ENCODE measurements at places on chromosomes 7 and 10.
A peak's percentile ranks its signal among the peaks of the same experiment; 100 is the strongest.

DNA sequence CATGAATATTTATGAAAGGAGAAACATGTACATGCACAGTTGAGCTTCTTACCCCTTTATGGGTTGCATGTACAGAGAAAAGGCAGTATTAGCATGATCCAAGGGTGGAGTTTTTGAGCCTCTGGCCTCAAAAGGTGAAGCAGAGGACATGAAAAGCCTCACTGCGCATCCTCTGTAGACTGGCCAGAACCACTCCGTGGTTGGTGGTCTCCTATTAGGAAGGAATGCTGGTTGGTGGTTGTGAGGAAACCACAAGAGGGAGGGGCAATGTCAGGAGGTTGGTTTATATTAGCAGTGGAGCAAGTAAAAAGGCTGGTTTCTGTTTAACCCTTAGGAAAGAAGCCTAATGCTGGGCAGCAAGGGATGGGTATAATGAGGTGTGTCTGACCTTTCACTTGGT, 37.5 kb downstream of the AHCYL2 start:
- DNase-seq = no peak

DNA sequence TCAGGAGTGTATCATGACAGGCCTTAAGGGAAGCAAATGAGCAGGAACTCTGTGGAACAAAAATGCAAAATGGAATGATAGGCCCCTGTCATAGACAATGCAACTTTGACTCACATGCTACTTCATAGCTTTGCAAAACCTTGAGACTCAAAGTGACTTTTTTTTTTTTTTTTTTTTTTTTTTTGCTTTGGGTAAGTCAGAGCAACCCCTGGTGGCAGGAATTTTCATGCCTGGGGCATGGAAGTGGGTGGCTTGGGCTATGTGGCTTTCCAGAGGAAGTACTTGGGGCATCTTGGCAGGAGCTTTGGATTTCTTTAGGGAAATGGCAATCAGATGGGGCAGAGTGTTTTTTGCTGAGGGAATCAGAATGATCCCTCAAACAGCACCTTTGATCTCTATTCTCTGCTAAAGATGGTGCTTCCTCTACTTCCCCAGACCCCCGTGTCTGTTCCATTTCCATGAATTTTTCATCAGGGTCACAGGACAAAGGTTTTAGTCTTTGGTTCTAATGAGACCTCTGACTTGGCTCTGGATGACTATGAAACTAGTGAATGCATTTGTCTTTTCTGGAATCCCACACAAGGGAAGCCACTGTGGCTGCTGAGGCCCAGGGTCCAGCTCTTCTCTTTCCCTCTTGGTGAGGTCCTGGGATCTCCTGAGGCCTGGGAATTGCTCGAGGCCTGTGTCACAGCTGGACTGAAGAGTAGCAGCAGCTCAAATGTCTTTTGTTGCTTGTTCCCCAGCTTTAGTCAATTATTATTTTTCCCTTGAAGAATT, 62.8 kb downstream of the TACC2 start:
- peak; percentile 44 for DNase-seq

- no peak for DNase-seq
These were observed 233.8 kb downstream of the SORCS1 start for GRCh38 chr10:106930751-106931150.

DNA sequence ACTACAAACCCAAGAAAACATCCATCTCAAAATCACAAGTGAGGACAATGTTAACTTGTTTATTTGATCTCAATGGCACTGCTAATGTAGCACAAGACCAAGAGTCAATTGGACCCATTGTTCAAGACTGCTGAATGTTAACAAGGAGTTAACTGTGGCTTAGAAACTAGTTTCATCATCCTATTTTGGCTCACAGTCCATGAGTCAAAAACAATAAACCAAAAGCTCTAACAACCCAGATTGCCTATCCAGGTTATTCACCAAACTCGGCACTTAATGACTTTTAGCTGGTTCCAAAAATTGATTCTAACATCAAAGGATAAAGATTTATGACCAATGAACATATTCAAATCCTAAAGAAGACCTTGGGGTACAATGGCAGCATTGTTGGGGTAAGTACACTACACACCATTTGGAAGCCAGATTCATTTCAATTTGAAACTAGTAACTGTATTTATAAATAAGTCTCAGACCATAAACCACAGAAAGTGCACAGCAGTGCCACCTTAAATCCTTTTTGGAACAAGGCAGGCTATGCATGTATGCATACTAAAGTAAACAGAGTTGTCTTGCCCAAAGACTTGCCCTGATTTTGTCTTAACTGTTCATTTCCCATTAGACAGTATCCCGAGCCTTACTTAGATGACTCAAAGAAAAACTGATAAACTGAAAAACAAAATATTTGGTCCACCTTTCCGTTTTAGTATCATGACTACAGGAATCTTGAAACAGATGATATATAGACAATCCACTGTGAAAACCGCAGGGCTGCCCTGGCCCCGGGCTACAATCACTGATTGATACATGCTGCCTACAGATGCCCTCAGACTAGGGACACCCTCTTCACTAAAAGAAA, 84.5 kb downstream of the SRPK2 start:
- DNase-seq = no peak

GRCh38 chr10:17425584-17426262, 28.7 kb downstream of the ST8SIA6 start:
- no peak for DNase-seq

GRCh38 chr7:38187794-38188440, 9.9 kb downstream of the STARD3NL start:
- DNase-seq = no peak

GRCh38 chr7:81584667-81585066, 185.2 kb downstream of the HGF start:
- DNase-seq = no peak

DNA sequence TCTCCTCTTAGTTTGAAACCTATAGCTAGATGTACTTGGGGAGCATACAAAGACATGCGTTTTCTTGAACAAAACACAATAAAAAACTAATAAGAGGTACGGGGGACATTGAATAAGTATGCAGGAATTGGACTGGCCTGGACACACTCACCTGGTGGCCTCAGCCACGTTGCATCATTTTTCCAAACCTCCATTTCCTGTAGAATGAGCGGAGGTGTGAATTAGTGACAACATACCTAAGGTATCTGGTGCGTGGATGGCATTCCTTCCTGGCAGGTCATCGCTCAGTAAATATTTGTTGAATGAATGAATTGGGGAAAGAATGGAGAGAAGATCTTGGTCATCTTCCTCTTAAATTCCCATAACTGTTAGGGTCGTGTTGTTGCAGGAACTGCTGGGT, 103.2 kb upstream of the CTBP2 start:
- DNase-seq = peak; percentile 61

GRCh38 chr7:65927489-65928448, 54.2 kb downstream of the GUSB start:
- DNase-seq = no peak

DNA sequence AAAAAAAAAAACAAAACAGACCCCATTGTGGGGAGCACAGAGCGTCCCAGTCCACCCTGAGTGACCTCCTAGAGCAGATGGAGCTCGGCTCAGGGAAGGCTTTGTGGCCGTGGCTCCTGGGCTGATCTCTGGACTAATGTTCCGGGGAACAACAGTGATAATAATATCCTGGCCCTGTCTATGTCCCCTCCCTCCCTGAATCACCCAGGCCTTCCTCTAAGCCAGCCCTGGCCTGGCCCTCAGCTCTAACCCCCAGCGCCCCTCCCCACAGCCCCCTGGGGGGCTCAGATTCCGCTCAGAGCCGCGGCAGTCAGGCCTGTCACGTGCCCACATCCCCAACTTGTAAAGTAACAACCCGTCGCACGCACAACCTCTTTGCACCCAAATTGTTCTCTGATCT, 48.3 kb downstream of the MICALL2 start:
- DNase-seq = no peak

GRCh38 chr7:51327287-51327717, 10.7 kb upstream of the COBL start:
- DNase-seq = no peak

DNA sequence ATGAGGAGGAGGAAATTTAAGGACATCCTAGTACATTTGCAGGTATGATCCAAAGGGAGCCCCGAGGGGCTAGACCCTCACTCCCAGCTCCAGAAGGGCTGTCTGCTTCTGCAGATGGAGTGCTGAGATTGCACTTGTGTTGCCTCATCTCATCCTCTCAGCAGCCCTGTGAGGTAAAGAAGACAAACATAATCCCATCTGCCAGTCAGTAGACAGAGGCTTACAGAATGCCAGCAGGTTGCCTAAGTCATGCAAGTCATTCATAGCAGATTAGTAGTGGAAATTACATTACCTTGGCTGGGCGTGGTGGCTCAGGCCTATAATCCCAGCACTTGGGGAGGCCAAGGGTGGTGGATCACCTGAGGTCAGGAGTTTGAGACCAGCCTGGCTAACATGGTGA, 45.4 kb downstream of the BLVRA start:
- no peak for DNase-seq
